KBM-7 (cell line): ENCODE measurements at places on chromosomes 2 and 18.
A peak's percentile ranks its signal among the peaks of the same experiment; 100 is the strongest.

GRCh38 chr2:105788670-105789290 lies 44.1 kb downstream of the NCK2 start:
- no peak for DNase-seq

- no peak for DNase-seq
Measured at GRCh38 chr18:7117390-7118355, at the start of gene LAMA1. Gene LAMA1, minus strand, starts transcription at chr18:7117797. Its CDS starts 77 bp downstream, at chr18:7117720.

- DNase-seq = no peak
Measured at GRCh38 chr2:24147364-24147763, 24.1 kb downstream of the FAM228B start.

DNA sequence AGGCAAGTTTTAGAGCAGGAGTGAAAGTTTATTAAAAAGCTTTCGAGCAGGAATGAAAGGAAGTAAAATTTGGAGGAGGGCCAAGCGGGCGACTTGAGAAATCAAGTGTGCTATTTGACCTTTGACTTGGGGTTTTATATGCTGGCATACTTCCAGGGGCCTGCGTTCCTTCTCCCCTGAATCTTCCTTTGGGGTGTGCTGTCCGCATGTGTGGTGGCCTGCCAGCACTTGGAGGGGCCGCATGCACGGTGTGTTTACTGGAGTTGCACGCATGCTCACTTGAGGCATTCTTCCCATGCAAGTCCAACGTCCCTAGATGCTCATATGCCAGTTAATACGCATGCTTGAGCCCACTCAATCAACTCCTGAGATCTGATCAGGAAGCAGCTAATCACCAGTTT lies 78.3 kb upstream of the MAP4K4 start:
- peak; percentile 73 for DNase-seq

DNA sequence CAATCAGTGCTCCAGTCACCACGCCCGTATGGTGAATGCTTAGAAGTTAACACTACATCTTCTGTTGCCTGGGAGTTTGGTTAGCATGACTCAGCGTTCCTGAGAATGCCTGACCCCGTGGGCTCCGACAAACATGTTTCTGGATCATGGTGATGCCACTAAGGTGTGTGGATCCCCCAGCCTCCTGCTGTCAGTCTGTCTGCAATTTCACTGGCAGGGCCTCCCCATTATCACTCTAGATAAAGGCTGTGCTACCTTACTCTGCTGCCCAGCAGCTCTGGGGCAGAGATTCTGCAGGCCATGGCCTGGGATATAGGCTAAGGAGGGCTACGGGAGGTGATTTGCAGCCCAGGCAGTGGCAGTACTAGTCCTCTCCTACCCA lies 66.0 kb downstream of the STPG4 start:
- no peak for DNase-seq

DNA sequence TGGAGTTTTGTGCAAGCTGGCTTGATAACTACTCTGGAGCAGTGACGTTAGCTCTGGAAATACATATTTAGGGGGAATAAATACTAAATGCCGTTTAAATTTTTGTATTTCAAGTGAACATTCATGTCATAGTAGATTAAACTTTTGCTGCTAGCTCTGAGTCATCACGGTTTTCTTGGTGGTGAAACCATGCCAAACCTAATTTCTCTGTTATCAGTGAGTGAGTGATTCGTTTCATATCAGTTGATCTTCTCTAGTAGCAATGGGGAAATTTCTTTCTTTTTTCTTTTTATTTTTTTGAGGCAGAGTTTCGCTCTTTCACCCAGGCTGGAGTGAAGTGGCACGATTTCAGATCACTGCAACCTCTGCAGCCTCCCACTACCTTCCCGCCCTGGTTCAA lies 211.1 kb downstream of the PTPRM start:
- DNase-seq = no peak

DNA sequence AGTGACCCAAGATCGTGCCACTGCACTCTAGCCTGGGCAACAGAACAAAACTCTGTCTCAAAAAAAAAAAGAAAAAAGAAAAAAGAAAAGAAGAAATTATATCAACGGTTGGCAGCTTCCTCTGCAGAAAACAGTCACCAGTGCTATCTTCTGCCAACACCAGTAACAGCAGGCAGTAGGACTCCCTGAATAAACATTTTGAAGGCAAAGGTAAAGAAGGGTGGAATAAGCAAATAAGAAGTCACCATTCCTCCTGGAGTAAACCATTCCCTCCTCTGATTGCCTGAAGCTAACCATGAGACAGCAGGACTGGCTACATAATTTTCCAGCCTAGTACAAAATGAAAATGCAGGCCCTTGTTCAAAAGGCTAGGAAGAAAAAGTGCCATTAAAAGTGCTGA lies 9.0 kb upstream of the RNF103 start:
- DNase-seq = no peak

DNA sequence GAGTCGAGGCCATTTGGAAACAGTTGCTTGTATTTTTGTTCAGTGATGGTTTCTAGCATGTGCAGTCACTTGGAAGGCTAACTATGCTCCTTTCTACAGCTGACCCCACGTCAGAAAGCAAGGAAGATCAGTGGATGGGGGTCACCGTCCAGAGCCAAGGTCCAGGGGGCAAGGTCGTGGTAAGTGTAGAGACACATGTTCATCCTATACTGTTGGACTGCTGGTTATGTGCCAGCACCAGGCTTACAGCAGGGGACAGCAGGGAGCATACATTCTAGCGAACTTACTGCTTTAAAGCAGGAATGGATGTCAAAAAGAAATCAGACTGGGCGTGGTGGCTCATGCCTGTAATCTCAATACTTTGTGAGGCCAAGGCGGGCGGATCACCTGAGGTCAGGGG lies 40.0 kb downstream of the ITGA6 start:
- DNase-seq = no peak

DNA sequence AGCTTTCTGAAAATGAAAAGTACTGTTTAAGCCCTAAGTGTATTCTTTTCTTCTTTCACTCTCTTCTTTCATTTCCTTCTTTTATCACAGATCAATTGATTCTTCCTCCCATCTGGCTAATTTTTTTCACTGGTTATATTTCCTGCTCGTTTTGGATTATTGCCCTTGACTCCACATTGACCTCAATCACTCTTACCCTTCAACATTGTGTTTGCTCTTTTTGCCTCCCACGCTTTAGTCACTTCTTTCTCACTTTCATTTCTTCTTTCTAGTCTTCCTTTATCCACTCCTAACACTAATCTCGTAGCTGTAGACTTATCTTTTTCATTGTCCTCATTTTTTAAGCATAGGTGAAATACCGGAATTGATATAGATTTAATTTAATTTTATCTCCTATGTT lies 320.3 kb upstream of the VRK2 start:
- DNase-seq = no peak

DNA sequence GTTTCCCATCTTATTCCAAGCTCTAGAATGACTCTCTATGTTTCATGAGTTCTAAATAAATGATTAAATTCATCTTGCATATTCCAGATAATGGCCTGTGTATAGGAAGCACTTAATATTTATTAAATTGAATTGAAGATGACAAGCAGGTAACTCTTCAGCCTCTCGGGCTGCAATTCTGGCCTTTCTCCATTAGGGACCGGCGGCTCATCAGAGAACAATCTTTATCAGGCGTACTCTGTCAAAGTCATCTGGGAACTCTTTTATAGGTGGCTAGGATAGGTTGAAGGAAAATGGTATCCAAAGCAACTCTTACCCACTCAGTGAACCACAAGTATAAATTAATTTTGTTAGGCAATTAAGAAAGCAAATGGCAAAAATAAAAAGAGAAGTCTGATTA lies 308.5 kb downstream of the NOL4 start:
- no peak for DNase-seq

- no peak for DNase-seq
Measured at GRCh38 chr2:95372845-95373244, 29.7 kb upstream of the FAHD2A start.

- no peak for DNase-seq
Measured at GRCh38 chr2:55995902-55996301, 72.3 kb upstream of the EFEMP1 start.

DNA sequence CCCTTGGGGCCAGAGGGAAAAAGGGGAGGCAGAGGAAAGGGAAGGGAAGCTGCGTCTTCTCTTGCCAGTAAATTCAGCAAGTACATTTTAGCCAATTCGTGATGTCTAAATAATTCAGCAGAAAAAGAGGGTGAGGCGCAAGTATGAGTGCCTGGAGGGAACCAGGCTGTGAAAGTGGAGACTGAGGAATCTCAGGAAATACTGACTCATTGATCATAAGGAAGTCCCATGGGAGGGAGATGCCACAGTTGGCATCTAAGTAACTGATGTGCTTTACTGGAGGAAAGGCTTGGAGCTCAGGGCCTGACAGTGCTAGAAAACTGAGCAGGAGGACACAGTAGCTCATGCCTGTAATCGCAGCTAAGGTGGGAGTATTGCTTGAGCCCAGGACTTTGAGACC lies 31.1 kb downstream of the KIF5C start:
- no peak for DNase-seq

DNA sequence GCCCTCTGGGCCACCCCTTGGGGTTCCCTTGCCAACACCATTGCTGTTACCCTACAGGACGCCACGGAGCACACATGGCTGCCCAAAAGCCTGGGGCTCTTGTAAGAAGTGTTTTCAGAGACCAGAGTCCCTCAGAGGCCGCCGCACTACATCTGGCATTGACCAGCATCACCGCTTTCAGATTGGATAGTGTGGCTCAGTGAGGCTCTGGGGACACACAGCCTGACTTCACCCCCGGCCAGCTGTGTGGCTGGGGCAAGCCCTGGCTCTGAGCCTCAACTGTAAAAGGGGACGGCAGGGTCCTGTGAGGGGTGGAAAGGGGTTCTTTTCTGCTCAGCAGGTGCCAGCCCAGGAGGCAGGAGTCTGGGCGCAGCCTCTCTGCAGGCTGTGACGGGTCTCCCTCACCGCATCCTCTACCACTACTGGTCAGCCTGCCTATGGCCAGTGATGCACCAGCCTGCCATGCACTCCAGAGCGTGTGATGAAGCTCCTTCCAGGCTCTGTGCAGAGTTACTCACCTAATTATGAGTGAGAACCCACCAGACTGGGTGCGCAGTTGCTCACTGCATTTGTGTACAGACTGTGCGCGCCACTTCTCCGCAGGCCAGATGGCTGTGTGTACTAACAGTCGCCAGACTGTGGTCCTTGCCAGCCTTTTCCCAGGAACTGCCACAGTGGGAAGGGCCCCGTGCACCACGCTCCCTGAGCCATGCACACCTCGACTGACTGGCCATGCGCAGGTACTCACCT lies 10.7 kb upstream of the OTOF start:
- DNase-seq = no peak

DNA sequence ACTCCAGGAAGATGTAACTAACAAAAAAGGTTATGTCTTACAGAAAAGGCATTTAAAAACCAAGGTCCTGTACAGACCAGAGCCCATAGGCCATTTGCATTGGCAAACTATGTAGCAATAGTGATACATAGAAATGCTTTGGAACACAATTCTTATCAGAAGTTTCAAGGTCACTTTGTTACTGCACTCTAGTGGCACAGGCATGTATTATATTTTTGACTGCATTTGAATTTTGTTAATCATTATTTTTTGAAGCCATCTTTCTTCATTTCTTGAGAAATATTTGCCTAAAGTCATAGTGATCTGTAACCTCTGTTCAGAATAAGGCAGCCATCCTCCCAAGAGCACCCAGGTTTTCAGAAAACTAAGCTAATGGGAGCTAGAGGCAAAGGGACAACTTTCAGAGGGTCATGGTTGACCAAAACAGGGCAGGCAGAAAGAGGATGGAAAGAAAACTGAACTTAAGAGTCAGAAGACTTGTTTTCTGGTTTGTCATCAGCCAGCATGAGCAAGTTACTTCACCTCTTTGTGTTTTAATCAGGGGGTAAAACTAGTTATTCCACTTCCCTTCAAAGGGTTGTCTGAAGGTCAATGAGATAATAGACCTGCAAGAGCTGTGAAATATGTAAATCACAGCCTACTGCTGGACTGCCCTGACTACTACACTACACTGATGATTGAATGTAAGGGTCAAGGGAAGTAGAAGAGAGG lies 41.5 kb downstream of the SLC38A11 start:
- DNase-seq = no peak

- DNase-seq = peak; percentile 45
Measured at GRCh38 chr2:85438201-85439024, 19.9 kb downstream of the SH2D6 start.

- no peak for DNase-seq
Measured at GRCh38 chr2:35298493-35298892, 1057.1 kb upstream of the CRIM1 start.

GRCh38 chr2:130892793-130893785 lies 56.4 kb downstream of the ARHGEF4 start:
- DNase-seq = no peak

DNA sequence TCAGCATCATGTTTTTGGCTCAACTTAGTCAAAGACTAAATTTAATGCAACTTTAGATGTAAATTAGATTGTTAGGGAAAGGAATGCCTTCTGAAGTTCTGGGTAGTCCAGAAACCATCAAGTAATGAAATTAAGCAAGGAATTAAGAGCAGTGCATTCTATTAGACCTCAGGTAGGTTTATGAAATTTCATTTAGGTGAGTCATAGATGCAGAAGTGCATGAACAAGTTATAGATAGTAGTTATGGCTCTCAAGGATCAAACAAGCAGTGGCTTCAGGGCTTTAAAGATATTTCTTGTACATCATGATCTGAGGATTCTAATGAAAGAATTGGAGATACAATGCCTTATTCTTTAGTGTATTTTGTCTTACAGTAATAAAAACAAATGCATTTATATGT lies 25.4 kb upstream of the SPOPL start:
- DNase-seq = no peak

DNA sequence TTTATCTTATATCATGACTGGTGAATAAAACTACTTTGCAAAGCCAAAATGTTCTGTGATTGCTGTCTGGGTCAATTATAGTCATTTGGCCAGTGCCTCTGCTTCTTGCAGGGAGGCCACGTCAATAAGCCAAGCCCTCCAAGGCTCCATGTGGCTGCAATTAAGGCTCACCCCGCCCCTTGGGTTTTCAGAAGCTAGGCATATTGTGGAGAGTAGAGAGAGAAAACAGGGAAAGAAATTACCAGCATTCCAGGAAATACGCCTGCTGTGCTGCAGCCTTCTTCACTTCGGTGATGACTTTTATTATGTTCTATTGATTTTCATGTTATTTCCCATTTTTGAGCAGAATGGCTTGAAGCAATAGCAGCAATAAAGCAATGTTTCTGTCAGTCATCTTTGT lies 319.7 kb downstream of the SOX11 start:
- DNase-seq = no peak

- DNase-seq = no peak
Measured at GRCh38 chr2:197097578-197098366, 171.3 kb upstream of the PGAP1 start.
